Memory B cell (primary cell): ENCODE measurements at places on chromosomes 2 and 18.

- DNase-seq = no peak
Measured at GRCh38 chr2:216698895-216699294, 3.5 kb upstream of the IGFBP5 start.

DNA sequence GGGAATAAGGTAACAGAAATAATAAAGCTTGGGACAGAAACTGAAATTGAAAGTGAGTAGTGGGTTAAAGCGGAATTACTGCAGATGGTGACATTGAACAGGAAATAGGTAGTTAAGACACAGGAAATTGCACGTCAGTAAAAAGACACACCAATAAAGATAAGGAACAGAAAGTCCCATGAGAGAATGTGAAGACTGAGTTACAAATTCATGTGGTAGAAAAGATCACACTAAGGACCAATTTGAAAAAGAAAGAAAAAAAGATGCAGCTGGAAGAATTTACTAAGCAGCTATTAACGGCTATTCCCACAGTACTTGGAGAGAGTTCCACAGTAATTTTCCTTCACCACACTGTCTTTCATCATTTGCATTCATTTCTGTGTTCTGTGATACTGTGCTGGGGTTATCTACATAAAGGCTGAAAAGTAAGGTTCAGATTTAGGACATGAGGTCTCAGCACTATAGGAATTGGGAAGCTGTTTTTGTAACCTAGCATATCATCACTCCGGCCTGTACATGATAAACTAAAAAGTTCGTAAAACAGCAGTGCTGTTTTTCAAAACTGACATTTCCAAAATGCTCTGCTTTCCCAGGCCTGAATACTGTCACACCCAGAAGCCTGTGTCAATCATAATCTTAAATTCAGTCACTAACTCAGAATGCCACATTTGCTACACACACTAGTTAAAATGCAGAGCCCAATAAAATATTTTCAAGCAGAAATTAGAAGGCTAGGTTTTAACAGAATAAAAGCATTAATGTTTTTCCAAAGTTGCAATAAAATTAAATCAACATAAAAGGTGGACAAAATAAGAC, 42.9 kb downstream of the SRBD1 start:
- DNase-seq = peak; percentile 65

GRCh38 chr2:63477686-63478085, 110.6 kb downstream of the WDPCP start:
- DNase-seq = no peak

GRCh38 chr2:39608686-39609441, 56.9 kb upstream of the TMEM178A start:
- no peak for DNase-seq

GRCh38 chr2:122390406-122390805, 635.0 kb downstream of the TSN start:
- no peak for DNase-seq

- DNase-seq = no peak
Measured at GRCh38 chr18:4721545-4721944, 266.4 kb upstream of the DLGAP1 start.

GRCh38 chr2:12070581-12070980, 324.1 kb downstream of the LPIN1 start:
- DNase-seq = no peak

- DNase-seq = no peak
Measured at GRCh38 chr2:237865623-237866041, 6.2 kb downstream of the RAMP1 start.

DNA sequence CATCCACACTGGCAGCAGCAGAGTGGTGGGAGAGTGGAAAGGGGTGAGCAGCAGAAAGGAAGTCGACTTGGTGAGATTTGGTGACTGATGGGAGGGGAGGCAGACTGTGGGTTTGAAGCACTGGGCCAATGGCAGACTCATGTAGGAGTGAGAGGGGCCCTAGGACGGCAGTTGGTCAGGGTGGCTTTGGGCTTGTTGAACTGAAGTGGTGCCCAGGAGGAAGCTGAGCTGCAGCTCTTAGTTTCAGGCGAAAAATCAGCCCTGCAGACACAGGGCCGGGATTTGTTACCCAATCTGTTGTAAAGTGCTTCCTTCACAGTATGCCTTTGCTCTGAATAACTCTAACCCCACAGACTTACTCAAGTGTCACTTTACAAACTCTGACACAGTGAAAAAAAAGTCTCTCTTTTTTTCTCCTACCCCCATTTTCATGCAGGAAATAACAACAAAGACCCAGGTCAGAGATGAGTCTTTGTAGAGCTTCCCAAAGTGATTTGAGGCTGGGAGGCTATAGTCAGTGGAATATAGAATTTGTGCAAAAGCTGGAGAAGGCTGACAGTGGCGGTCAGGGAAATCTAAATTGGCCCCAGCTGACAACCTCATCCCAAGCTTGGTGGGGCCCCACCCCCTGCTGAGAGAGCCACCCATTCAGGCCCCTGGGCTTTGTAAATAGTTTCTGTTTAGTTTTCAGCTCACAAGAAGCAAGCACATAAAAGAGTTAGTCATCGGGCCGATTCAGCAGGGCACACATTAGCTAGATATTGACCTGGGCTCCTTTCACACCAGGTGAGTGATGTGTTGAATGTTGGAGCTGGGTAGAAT, 226.9 kb downstream of the VAPA start:
- no peak for DNase-seq

GRCh38 chr2:5076599-5076998, 615.6 kb upstream of the SOX11 start:
- no peak for DNase-seq

DNA sequence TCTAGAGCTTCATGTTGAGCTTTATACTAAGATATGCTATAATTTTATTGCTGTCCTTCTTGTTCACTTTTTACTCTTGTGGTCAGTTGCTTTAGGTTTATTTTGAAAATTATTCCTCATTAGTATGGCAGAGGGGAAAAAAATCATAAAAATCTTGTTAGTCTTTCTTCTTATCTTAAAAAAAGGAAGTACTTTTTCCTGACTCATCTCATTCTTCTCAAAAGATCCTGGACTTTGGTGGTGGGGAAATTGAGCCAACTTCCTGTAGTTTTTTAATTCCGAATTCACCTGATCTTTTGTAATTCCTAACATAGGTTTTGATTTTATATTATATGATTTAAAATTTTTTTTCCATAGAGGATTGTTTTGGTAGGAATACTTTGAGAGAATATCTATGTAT, 3.8 kb downstream of the SLC4A1AP start:
- no peak for DNase-seq

DNA sequence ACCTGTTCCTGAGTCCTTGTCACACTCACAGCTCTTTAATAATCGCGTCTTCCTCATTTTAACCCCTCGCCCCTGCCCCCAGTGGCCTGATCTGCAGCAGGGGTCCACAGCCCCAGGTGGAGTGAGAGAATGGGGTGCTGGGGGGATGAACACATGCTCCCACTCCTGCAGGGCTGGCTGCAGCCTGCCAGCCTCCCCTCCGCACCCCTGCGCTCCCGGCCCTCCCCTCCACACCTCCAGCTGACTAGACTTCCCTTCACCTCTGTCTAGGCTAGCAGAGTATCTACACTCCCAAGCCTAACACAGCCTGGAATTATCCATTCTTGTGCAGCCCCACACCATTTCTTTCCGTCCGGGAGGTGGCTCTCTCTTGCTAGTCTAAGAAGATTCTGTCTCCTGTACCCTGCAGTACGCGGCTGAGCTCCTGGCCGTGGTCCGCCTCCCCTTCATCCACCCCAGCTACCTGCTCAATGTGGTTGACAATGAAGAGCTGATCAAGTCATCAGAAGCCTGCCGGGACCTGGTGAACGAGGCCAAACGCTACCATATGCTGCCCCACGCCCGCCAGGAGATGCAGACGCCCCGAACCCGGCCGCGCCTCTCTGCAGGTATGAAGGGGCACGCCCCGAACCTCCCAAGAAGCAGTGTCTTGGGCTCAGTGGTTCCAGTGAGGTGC, 231.6 kb downstream of the ATAD2B start:
- DNase-seq = no peak

GRCh38 chr2:142796161-142796560, 81.3 kb upstream of the KYNU start:
- DNase-seq = no peak

GRCh38 chr2:103529798-103530502, 768.1 kb downstream of the TMEM182 start:
- DNase-seq = no peak

GRCh38 chr2:186399082-186399644, 86.9 kb upstream of the ZC3H15 start:
- DNase-seq = no peak

DNA sequence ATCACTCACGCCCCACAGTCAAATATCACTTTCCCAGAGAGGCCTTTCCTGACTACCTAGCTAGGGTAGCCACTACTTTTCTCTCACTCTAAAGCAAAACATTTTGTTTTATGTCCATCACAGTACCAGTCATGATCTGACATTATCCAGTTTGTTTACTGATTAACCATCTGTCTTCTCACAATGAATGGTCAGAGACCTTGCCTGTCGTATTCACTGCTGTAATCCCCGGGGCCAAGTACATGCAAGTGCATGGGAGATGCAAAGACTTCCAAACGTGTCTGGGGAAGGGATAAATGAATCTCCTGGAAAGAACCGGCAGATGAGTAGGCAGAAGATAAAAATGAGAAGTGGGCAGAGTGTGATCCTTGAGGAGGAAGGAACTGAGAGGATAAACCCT, 39.7 kb downstream of the THUMPD2 start:
- DNase-seq = no peak

- no peak for DNase-seq
Measured at GRCh38 chr2:226464380-226464779, 335.2 kb downstream of the IRS1 start.

DNA sequence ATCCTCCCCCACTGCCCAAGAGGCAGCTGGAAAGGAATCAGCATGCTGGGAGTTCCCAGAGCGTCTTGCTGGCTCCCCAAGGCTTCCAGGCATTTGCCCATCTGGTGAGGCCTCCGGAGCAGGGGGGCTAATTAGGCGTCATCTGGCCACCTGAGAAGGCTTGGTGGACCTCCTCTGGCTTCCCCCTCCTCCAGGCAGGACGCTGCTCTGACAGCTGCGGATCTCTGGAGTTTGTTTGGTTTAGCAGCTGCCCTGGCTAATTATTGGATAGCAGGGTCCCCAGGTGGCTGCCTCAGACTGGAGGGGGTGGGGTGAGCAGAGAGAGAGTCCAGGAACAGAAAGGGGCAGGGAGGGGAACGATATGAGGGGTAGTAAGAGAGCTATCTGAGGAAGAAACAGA, 425.2 kb upstream of the MEX3C start:
- DNase-seq = no peak

GRCh38 chr2:40435426-40436092, 16.3 kb downstream of the SLC8A1 start:
- DNase-seq = no peak

DNA sequence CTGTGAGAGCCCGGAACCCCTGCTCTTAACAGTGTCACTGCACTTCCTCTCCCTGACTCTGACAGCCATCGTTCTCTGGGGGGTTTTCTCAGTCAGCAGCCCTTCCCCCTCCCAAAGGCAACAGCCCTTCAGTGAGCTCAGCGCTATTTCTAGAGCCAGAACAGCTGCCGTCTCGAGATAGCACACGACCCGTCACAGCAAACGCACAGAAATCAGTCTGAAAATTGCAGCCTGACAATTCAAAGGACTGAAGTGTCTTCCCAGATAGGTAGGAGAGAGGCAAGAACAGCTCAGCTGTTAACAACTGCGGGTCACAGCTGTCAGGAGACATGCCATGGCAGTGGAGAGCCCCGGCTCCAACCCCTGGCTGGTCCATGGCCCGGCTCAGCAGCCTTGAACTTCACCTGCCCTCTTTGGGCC, 45.4 kb downstream of the ST8SIA5 start:
- no peak for DNase-seq

DNA sequence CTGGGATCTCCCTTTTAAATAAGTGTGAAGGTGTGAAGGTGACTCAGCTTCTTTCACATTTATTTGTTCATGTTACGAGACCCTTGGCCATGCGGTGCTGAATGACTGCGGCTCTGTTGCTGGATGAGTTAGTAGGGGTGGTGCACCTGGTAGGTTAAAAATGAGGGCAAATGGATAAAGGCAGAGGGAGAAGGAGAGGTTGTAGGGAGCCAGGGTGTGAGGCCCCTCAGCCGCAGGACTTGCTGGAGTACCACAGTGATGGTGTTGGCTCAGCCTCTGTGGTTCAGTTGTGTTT, 164.2 kb downstream of the NAPG start:
- DNase-seq = no peak

GRCh38 chr2:85183479-85183878, 50.3 kb downstream of the TCF7L1 start:
- DNase-seq = no peak

DNA sequence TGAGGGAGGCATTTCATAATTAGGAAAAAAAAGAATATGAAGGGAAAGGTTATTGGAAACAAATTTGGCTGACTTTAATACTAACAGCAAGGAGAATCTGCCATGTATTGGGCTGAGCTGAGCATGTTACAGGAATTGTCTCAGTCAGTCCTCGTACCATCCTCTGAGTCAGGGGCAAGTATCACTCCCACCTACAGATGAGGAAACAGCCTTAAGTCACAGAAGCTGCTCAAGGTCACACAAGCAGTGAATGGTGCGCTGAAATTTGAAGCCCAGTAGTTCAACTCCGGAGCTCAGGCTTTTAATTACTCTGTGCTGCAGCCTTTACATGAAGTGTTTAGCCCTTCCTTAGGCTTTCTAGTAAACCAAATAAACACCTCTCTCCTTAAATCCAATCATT, 17.3 kb downstream of the PROKR1 start:
- no peak for DNase-seq

GRCh38 chr2:39538718-39539117, 101.6 kb upstream of the MAP4K3 start:
- DNase-seq = no peak

DNA sequence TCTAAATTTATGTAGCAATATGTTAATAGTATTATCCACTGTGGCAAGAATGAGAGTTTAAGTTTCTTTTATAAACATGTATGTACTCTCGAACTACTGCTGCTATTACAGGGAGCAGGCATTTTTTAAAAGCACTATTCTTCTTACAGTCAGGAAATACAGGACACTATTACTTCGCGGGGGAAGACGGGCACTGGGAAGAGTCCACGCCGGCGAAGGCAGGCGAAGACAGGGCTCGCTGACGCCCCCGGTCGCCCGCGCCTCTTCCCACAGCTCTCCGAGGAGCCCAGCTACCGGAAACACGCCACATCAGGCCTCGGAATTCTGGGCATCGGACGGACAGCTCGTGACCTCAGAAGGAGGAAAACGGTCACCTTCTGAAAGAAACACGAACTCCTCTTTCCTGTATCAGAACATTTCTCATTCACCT, 90.2 kb downstream of the FAM161A start:
- no peak for DNase-seq

- DNase-seq = no peak
Measured at GRCh38 chr2:204328373-204328772, 216.9 kb upstream of the PARD3B start.

- DNase-seq = no peak
Measured at GRCh38 chr2:26993768-26994167, 23.3 kb downstream of the MAPRE3 start.

DNA sequence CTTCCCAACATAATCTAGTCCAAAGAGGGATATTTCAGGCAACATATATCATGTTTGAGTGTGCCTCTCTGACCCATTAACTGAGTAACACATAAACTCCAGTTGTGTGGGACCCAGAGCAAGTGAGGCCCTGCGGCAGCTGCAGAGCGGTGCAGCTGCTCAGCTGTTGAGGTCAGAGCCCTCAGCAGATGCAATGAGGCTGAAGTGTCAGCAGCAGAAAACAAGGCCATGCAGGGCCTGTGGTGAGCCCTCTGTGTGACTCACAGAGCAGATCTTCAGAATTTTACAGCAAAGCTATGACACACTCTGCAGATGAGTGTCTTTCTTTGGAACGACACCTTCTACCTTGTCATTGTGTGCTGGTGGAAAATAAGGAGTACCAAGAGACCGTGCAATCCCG, 168.5 kb downstream of the CBLN2 start:
- DNase-seq = no peak

- no peak for DNase-seq
Measured at GRCh38 chr2:237633061-237633561, 5.7 kb downstream of the LRRFIP1 start.
